HEK293T (cell line): ENCODE measurements at places on chromosomes 12 and 14.

DNA sequence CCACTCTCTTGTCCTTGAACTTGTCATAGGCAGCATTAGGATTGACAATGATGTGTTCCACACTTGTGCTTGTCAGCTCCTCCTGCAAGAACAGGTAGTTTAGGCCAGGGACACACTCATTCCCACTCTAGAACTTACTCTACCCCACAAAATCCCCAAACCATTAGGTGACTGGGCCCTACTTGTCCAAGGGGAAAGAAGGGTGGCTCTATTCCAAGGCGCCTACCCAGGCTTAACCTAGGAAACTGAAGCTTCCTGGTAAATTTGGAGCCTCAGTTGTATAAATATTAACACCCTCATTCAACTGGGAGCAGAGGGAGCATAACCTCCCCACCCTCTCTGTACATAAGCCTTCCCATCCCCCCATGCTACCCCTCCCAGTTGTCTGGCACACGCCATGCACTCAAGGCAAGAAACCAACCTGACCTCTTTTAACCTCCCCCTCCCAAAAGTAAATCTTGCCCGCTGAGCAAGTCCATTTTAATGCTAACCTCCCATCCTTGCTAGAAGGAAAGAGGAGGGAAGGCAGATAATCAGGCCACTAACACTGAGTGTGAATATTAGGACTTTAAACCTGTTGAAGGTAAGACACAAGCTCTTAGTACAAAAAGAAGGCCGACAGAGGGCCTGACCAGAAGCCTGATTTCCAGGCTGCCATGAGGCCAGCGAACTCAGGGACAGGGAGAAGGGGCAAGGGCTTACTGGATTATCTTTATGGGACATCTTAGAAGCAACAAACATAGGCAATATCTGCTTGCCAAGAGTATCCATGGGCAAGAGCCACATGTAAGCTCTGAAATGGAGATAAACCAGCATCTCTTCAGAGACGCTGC is 11.0 kb downstream of the DCTN2 start:
- DNase-seq, result no peak

DNA sequence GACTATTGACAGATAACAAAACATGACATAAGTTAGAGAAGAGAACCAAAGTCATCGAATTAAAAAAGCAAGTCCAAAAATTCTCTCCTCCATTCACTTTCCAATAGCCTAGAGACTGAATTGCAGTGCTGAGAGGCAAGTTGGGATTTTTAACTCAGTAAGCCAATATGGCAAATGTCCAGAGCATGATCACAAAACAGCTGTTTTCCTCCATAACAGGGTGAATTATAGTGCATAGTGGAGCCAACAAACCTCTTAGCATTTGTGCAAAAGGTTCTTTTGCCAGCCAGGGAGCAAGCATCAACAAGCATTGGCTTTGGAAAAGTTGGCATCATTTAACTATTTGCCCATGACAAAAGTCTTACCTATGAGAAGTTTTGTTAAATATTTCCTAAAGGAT is 458.8 kb upstream of the NOVA1 start:
- DNase-seq, result no peak

DNA sequence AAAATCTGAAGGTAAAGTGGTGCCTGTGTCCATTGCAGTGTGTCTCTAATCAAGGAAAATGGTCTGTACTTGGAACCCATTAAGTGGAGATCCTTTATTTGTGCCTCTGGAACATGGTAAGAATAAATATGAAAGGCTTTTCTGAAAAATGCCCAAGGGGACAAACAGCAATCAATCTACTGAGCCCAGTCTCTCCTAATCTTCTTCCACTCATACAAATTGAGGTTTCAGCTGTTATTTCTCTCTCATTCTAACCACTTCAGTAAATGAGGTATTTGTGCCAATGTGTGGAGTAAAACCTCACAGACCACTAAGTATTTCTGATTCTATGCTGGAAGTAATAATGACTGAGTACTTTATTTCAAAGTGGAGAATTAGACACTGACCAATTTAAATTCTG is 82.3 kb upstream of the ST8SIA1 start:
- DNase-seq, result no peak

DNA sequence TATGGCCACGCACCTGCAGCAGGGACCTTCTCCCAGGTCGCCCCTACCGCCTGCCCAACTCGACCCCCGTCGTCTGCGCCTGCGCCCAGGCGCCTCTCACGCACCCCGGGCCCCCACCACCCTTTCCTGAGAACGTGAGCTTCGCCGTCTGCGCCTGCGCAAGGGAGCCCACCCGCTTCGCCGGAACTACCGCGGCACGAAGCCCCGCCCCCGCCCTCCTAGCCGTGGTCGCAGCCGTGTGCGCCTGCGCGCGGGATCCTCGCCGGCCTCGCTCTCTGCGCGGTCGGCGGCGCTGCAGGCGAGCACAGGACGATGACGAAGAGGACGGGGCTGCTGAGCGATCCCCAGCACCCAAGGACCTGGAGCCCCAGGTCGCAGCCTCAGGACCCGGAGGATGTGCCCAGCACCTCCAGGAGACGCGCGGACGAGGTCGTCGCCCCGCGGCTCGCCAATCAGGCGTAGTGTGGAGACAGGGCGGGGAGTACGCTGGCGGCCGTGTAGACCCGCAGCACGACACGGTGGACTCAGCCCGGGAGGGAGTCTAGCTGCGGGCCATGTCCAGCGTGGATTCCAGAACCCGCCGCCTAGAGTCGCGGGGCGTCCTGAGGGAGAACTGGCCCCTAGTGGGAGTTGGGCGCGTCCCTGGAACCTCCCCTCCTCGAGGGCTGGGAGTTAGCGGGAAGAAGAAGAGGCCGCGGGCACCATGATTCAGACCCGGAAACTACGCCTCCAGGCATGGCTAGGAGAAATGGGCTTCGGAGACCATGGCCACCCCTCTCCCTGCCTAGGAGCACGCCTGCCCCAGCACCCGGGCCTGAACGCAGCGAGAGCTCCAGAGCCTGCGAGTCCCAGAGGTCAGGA is 1120.8 kb upstream of the TMEM132C start:
- no peak for DNase-seq

- DNase-seq, result peak; percentile 95
These were observed 18.1 kb downstream of the VSX2 start for GRCh38 chr14:74257078-74257940.

GRCh38 chr14:36504771-36505175 is 15.3 kb downstream of the NKX2-1 start:
- DNase-seq, result no peak

- DNase-seq, result no peak
These were observed 36.3 kb downstream of the PTGER2 start for GRCh38 chr14:52350445-52350844.

DNA sequence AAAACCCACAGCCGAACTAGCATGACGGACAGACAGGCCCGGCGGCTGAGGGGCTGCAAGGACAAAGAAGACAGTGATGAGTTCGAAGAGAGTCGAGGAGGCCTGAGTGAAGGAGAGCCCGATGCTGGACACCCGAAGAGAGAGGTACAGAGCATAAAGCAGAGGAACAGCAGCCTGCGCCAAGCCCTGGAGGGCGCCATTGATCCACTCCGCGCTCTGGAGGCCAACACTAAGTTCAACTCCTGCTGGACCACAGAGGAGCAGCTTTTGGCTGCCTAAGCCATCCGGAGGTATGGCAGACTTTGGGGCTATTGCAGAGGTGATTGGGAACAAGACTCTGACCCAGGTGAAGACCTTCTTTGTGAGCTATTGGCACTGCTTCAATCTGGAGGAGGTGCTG is 7.8 kb upstream of the PLXNC1 start:
- DNase-seq, result no peak

- DNase-seq, result peak; percentile 64
These were observed 2.3 kb downstream of the SPATS2 start for GRCh38 chr12:49369411-49370145.

GRCh38 chr12:130920119-130920703 is 33.5 kb upstream of the ADGRD1 start:
- no peak for DNase-seq

DNA sequence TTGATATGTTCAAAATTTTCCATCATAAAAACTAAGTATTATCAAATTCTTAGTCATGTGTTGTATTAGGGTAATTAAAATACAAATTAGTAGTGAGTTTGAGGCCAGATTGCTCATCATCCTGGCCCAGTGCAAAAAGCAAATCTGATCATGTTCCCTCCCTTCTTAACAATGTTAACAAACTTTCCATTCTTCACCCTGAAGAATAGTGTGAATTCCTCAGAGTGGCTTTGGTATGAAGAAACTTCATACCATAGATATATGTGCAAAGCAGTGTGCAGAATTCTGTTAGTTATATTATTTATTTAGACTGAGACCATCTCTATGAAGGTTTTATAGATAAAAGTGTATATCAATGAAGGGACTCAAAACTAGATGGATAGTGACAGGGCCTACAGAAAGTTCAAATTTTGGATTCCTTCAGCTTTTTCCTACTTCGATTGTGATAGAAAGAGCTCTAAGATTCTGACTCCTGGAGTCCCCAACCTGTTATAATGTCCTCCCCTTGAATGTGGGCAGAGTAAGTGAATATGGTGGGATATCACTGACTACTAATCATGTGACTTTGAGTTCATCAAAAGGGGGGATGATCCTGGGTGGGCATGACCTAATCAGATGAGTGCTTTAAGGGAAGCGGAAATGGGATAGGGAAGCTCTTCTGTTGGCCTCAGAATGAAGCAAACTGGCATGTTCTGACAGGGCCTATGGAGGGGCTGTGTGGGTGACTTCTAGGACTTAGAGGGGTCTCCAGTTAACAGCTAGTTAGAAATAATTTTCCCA is 271.4 kb downstream of the BTG1 start:
- DNase-seq, result no peak

DNA sequence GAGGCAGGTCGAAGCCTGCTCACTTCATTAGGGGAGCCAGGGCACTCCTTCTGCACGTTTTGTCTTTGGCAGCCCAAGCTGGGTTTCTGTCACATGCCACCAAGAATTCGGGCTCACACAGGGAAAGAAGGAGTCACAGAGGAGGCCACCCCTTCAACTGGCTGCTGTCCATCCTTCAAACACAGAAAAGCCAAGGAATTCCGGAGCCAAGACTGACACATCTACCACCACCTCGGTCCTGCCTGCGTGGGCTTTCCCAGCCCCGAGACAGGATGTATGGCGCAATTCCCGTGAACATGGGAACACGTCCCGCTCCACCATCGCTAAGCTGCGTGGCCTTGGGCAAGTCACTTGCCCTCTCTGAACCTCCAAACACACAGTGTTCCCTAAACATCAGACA is 70.4 kb downstream of the NCOR2 start:
- DNase-seq, result no peak

GRCh38 chr12:21644516-21644915 is 13.1 kb downstream of the LDHB start:
- DNase-seq, result no peak

GRCh38 chr12:120376009-120376408 is 7.0 kb upstream of the MSI1 start:
- no peak for DNase-seq

- DNase-seq, result no peak
These were observed 9.0 kb upstream of the CPNE6 start for GRCh38 chr14:24062216-24062980.

GRCh38 chr12:131090274-131091210 is 136.8 kb downstream of the ADGRD1 start:
- no peak for DNase-seq

DNA sequence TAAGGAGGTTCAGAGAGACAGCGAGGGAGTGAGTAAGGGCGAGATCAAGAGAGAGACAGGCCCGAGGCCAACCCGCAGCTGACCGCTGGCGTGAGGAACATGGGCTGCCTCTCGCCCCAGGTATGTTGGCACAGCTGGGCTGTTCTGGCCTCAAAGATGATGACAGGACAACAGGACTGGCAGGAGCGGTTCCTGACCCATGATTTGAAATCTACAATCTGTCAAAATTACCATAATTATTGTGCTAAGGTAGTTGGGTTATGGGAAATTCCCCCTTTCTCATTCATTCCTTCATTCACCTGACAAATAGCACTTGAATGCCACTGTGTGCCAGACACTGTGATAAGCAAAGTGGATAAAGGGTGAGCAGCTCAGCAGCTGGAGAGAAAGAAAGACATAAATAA is 5.1 kb upstream of the ENDOU start:
- no peak for DNase-seq

GRCh38 chr14:29999013-29999539 is 71.4 kb upstream of the PRKD1 start:
- no peak for DNase-seq

GRCh38 chr14:68199554-68200151 is 380.1 kb downstream of the RAD51B start:
- DNase-seq, result no peak

DNA sequence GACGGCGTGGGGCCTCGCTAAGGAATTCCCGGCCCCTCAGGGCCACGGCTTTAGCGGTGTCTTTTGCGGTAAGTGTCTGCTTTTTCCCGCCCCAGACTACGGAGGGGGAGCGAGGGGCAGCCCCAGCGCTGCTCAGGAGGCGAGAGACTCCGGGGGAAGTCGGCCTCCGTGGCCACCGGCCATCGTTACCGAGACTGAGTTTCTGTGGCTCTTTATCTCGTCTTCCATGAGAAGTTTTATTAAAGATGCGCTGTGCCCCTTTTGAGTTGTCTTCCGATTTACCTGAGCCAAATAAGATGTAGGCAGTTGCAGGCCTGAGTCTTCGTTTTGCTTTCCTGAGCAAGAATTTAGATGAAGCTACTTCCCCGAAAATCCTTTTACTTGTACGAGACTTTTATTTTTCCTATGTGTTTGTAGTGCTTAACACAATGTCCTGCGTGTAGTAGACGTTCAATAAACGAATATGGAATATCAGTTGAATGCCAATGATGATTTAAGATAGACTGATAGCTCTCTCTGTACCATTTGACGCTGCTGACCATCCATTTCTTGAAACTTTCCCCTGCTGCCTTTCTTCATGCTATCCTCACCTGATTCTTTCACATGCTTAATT is 462 bp downstream of the SRP54 start:
- no peak for DNase-seq

DNA sequence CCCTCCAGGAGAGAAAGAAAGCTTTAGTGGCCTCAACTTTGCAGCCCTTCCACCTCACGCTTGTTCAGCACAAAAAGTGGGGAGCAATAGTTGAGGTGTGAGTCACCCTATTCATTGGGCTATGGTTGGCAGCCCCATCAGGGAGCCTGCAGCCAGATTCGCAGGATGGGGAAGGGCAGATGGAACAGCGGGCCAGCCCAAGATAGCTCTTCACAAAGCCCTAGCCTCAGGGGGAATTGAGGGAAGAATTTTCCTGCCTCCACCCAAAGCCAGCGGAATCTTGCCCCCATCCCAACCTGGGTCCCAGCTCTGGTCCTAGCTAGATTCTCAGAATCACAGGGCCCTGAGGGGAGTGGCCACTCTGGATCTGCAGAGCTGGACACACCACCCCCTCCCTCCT is 3.6 kb upstream of the KRT5 start:
- no peak for DNase-seq

GRCh38 chr12:112179916-112180315 is 54.6 kb downstream of the TRAFD1 start:
- no peak for DNase-seq

- DNase-seq, result no peak
These were observed 47.7 kb upstream of the ERGIC2 start for GRCh38 chr12:29428633-29429032.

DNA sequence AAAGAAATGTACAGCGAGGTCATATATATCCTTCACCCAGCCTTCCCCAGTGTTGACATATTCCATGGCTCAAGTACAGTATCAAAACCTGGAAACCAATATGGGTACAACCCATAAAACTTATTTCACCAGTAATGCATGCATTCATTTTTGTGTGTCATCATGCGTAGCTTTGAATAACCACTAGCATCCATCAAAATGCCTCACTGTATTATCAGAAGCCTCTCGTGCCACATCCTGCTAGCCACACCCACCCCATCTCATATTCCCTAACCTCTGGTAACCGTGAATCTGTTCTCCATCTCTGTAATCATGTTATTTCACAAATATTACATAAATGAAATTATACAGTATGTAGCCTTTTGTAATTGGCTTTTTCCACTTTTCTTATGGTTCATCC is 314.3 kb downstream of the RAD51B start:
- no peak for DNase-seq

- DNase-seq, result no peak
These were observed 207.1 kb upstream of the SLC16A7 start for GRCh38 chr12:59388694-59389093.
